Muscle of leg (tissue), 16 donors: ENCODE measurements at places on chromosomes 5 and 9. TPM values are rescaled to one million over a fixed set of nuclear protein-coding genes. Genes with fewer than 3 reads are reported as not detected.
A peak's percentile ranks its signal among the peaks of the same experiment; 100 is the strongest.

Gene BAG1
- total RNA-seq, result 54.1 TPM

- peaks cover 8% of the 10 kb centered on the region for H3K4me1 ChIP-seq
- H3K27ac ChIP-seq, result peak overlapping the region; percentile 74
- H3K4me3 ChIP-seq, result no peak overlapping the region
- H3K36me3 ChIP-seq, result no peaks in the 10 kb centered on the region
- peak; percentile 84 for DNase-seq
Measured at GRCh38 chr5:95447961-95448360, 56.8 kb downstream of the FAM81B start.

GRCh38 chr9:73180403-73180802 lies 28.7 kb downstream of the ANXA1 start:
- H3K4me1 ChIP-seq, result peaks cover 3% of the 10 kb centered on the region
- no peak overlapping the region for H3K27ac ChIP-seq
- H3K27me3 ChIP-seq, result no peaks in the 10 kb centered on the region
- peak; percentile 95 for DNase-seq
- no peaks in the 10 kb centered on the region for H3K36me3 ChIP-seq
- no peak overlapping the region for H3K4me3 ChIP-seq

DNA sequence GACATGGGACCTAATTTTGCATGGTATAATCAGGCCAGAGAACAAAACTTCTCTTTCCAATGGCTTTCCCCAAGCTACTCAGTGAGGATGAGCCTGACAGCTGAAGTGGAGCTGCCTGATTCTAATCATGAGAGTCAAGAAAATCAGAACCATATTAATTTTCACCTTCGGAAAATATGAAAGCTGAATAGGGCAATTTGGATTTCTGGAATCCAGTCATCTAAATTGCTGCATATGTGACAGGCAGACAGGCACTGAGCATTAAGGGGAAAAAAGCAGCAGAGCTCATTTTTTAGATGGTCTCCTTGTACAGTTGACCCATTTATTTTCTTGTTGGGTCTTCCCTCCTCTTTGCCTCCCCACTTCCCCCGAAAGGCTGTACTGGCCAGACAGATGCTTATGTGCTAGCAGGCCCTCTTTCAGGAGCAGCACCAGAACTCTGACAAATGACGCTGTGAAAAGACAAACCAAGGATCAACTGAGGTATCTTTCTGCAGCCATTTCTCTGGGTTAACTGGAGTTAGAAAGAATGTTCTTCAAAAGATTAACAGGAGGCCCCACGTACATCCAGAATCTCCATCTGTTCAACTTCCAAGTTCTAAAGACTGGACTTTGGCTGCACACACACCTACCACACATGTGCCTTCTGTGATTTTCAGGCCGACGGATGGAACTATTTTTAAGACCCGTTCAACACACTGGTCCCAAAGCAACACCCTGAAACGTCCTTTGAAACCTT lies 175.2 kb downstream of the DCP2 start:
- DNase-seq, result no peak
- H3K27me3 ChIP-seq, result no peaks in the 10 kb centered on the region
- no peaks in the 10 kb centered on the region for H3K4me1 ChIP-seq
- no peak overlapping the region for H3K27ac ChIP-seq
- no peaks in the 10 kb centered on the region for H3K36me3 ChIP-seq
- no peak overlapping the region for H3K4me3 ChIP-seq

- H3K27me3 ChIP-seq, result no peaks in the 10 kb centered on the region
- no peak for DNase-seq
- no peaks in the 10 kb centered on the region for H3K36me3 ChIP-seq
- H3K27ac ChIP-seq, result no peak overlapping the region
Measured at GRCh38 chr5:58314356-58315210, 145.3 kb downstream of the PLK2 start.
